ENCODE measurements at places on chromosomes 3 and 15. TPM values are rescaled to one million over a fixed set of nuclear protein-coding genes. Genes with fewer than 3 reads are reported as not detected.

GOLGA8T gene
- total RNA-seq = not detected

GPR15 gene
- not detected for total RNA-seq

C3orf85 gene
- 33.4 TPM for total RNA-seq

FGF12 gene
- 4.9 TPM for total RNA-seq

SLC28A2 gene
- total RNA-seq = 1.5 TPM

SPG21 gene
- 111 TPM for total RNA-seq

ARNT2 gene
- total RNA-seq = 5.3 TPM

GLDN gene
- 1.8 TPM for total RNA-seq

ROPN1B gene
- not detected for total RNA-seq

FEZF2 gene
- total RNA-seq = not detected

ZNF662 gene
- total RNA-seq = not detected

RAD51 gene
- 2.0 TPM for total RNA-seq
